ENCODE measurements at places on chromosomes 1 and 21.

GRCh38 chr1:167756730-167757405, 35.1 kb downstream of the MPZL1 start:
- no peak for DNase-seq

GRCh38 chr1:8097908-8098307, 71.8 kb upstream of the ERRFI1 start:
- no peak for DNase-seq

- no peak for DNase-seq
Measured at GRCh38 chr21:34554227-34554626, 42.2 kb upstream of the KCNE1 start.

DNA sequence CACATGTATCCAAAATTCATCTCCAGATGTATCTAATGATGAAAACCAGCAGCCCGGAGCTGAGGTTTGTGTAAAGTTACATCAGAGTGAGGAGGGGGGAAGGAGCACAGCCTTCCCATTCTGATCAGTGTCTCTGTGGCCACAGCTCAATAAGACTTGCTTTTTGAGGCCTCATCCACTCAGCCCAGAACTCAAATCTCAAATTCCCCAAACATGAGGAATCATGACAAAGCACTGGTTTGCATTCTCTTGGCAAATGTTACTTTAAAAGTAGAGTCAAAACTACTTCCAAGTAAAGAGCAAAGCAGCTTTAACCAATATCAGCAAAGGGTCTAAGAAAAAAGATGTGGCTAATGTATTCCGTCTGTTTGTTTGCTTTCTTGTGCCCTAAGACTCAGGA, 30.9 kb downstream of the CCN1 start:
- no peak for DNase-seq

DNA sequence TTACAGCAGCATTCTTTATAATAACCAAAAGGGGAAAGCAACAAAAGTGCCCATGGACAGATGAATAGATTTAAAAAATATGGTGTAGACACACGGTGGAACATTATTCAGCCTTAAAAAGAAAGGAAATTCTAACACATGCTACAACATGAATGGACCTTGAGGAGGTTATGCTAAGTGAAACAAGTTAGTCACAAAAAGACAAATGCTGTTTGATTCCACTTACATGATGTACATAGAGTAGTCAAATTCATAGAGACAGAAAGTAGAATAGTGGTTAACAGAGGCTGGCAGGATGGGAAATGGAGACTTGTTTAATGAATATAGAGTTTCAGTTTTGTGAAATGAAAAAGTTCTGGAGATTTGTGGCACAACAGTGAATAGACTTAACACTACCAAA, 151.4 kb downstream of the CYYR1 start:
- DNase-seq: no peak

- DNase-seq: no peak
Measured at GRCh38 chr1:41315146-41315822, 46.0 kb upstream of the FOXO6 start.

DNA sequence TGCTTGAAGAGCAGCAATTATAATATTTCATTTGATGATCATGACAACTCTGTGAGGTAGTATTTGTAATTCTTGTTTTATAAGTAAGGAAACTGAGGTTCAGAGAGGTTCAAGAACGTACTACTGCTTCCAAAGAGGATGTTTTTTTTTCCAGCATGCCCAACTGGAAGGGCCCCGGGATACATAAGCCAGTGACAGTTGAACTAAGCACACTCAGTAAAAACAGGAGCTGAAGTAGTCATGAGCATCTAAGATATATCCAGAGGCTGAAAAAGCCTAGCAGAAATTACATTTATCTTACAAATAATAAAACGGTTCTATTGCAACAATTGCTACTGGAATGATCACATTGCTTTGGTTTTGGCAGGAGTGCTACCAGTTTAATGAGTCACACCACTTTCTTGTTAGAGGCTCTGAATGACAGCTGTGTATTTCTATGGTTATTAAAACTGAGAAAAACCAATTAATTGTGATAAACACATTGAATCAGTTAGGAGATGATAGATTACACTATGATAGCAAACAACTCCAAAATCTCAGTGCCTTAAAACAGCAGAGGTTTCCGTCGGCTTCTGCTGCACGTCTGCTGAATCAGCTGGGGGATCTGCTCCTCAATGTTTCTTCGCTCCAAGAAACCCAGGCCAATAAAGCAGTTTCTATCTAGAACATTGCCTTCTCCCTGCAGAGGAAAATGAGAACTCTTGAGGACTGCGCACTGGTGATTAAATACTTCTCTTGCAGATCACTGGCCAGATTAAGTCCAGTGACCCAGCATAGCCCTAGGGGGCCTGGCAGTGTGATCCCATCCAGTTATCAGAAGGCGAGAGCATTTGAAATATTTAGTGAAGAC, 522.7 kb downstream of the PLPP3 start:
- DNase-seq: no peak

GRCh38 chr1:209882942-209883340, 55.1 kb upstream of the SYT14 start:
- DNase-seq: no peak

- no peak for DNase-seq
Measured at GRCh38 chr1:180507795-180508724, 5.7 kb upstream of the ACBD6 start.

DNA sequence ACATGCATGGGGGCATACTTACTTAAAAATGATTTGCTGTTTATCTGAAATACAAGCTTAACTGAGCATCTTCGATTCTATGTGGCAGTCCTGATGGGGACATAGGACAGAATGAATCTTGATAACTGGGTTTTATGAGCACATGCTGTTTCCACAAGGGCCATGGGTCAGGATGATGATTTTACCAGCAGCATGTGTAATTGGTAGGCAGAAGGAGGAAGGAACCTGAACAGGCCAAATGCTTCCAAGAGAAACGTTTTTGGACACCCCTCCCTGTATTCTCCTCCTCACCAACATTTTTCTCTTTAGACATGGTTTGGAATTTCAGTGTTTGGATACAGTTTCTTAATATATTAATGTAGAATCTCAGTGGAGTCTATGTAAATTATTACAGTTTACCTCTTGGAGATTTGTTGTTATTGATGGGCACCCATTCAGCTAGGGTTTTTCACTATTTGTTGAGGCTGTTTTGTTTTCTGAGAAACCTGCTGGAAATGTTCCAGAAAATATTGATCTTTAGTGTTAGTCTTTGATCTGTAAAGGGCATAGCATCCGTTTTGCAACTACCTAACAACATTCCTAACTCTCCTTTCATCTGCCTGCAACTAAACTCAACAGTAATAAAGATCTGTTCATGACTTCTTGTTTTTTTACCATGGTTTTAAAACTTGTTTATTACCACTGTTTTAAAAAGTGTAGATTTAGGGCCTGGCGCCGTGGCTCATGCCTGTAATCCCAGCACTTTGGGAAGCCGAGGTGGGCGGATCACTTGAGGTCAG, 42.0 kb downstream of the TBCE start:
- DNase-seq: no peak

GRCh38 chr1:226629896-226630550, 81.5 kb downstream of the STUM start:
- DNase-seq: no peak

DNA sequence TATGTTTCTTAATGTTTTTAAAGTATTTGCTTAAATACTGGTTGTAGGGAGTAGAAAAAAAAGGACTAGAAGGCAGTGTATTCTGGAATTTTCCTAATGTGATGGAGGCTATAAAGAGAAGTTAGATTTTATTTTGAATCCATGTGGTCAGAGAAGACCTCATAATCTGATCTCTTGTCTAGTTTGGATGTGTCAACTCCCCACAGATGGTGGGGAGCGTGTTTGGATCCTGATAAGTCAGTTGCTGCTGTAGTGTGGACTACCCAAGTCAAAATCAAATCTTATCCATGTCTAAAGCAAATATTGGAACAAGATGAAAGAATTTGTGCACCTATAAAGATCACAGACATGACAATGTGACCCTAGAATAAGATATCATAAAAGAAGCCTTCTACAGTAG, 918.0 kb downstream of the LTN1 start:
- DNase-seq: no peak

GRCh38 chr1:60281360-60281932, 207.9 kb upstream of the C1orf87 start:
- DNase-seq: peak; percentile 3

- DNase-seq: no peak
Measured at GRCh38 chr1:224067621-224068457, 46.1 kb upstream of the FBXO28 start.

DNA sequence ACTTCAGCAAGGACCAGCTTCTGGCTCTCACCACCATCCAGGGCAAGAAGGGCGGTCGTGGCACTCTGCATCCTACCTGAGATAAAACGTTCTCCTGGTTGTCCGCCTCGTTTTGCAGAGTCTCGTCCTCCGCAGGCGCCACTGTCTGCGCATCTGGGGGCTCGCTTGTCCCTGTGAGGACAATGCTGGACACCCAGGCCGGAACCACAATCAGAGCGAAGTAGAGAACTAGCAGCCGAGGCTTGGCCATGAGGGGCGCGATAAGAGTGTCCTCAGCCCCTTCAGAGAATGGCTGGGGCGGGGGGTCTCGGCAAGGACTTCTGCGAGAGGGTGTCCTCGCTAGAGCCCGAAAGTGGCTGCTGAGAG, 505 bp downstream of the OLFML2B start:
- DNase-seq: no peak

DNA sequence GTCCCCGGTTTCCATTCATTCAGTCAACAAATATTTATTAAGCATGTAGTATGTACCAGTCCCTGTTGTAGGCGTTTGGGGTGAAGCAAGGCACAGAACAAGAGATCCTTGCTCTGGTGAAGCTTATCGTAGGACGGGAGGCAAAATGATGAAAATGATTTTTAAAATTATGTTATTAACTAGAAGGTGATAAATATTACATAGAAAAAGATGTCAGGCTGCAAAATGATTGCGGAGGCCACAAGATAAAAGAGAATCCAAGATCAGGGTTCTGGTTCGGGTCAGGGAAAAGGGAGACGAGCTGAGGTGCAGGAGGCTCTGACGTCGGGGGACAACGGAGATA, 602 bp upstream of the CGN start:
- DNase-seq: no peak

- DNase-seq: peak; percentile 88
Measured at GRCh38 chr1:86395751-86396497, at the start of gene ODF2L. ODF2L (minus strand) TSS chr1:86396323; CDS start chr1:86387027, 9,296 bp downstream.

- peak; percentile 52 for DNase-seq
Measured at GRCh38 chr1:20640183-20640597, 6.9 kb downstream of the PINK1 start.

- DNase-seq: no peak
Measured at GRCh38 chr1:225944387-225944786, 3.4 kb upstream of the LEFTY2 start.

DNA sequence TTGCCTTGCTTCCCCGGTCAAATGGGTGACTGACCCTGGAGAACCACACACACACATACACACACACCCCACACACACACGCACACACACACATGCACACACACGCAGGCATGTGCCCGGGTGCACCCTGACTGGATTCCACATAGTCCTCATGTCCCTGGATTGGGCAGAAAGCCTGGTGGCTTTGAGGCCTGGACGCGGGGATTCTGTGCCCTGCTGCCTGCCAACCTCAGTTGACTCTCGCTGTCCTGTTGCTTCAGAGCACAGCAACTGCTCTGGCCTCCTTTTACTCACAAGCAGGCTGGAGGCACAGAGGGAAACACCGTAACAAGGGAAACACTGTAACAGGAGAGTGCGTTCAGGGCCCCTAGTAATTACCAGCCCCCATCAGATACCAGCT, 6.4 kb downstream of the RORC start:
- no peak for DNase-seq

GRCh38 chr1:245825128-245825901, 670.5 kb downstream of the KIF26B start:
- DNase-seq: no peak

DNA sequence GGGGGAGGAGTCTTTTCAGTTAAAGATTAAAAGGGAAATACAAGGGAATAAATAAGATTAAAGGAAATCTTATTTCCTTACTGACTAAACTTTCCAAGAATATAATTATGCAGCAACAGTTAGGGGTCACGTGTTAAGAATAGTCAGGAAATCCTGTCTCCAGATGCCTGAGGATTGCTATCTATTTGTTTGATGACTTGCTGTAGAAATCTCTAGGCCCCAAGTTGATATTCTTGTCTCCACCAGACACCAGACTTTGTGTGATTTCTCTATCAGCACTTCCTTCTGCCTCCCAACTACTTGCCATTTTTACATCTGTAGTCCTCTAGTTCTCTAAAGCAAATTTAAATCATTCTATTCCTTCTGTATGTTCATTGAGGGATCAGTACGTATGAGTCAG, 77.5 kb downstream of the RPAP2 start:
- peak; percentile 34 for DNase-seq

DNA sequence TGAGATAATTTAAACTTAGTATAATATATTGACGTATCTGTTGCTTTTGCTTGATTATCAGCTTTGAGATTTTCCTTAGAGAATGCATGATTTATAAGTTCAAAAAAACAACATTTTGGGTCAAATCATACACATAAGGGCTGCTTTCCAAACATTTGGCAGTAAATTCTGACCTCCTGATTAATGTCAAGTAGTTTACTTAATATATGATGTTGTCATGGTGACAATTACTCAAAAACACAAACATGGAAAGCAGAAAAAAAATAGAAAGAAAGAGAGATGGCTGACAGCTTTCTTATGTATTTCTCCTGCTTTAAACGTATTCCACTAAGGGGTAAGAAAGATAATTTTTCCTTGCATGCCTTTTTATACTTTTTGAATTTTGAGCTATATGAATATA, 258.2 kb upstream of the C1orf105 start:
- no peak for DNase-seq

DNA sequence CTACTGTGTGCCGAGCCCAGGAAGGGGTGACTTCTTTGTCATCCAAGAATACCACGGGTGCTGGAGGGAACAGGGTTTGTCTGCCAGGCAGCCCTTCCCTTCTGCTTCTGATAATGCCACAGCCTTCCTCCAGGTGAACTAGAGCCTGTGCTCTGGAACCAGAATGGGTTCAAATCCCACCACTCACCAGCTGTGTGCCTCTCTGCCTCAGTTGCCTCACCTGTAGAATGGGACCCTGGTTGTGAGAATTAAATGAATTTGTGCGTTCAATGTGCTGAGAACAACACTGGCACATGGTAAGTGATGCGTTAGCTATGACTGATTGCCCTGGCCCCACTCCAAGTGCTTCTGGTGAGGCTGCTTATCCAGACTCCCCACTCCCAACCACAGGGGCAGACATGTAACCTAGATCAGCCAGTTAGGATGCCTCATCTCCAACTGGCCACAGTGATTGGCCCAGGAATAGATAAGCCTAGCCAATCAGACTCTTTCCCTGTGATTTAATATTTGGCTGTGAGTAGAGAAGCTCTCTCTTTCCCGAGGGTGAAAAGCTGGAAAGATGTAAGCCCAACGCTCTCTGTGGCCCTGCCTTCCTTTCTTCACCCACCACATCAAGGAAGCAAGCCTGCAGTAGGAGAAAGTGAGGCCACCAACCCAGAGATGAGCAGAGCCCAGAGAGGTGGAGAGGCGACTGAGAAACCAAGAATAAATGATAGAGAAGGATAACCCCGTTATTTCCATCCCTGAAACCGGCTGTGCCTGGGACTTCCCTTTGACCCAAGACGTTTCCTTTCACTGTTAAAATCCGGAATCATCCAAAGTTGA, 20.8 kb upstream of the LAPTM5 start:
- no peak for DNase-seq

GRCh38 chr1:54122135-54122751, 30.6 kb downstream of the CDCP2 start:
- DNase-seq: no peak

- DNase-seq: peak; percentile 46
Measured at GRCh38 chr1:73998348-73998959, 199.5 kb downstream of the LRRIQ3 start.
